ENCODE measurements at places on chromosomes 2 and 18.

- peak; percentile 55 for DNase-seq
Observed at GRCh38 chr2:223884399-223884798, 47.0 kb upstream of the AP1S3 start.

DNA sequence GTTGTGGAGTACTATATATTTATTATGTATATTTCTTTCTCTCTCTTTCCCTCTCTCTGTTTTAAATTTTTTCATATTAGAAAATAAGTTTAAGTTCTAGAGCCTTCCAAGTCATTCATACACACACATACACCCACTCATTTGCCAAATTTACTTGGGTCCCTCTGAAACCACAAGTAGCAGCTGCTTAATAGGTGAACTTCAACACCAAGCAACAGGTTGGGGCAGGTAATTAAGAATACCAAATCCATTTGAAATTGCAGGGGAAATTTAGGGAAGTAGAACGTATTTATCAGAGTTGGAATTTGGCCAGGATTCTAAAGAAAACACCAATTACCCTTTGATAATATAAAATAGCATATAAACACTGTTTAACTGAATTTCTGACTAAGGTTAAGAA, 75.0 kb upstream of the RBBP8 start:
- DNase-seq, result no peak

GRCh38 chr2:105361102-105361889, 24.0 kb downstream of the C2orf49 start:
- DNase-seq, result no peak

GRCh38 chr2:115297056-115297455, 854.6 kb downstream of the DPP10 start:
- DNase-seq, result no peak

- no peak for DNase-seq
Observed at GRCh38 chr2:40824278-40824677, 372.4 kb upstream of the SLC8A1 start.

DNA sequence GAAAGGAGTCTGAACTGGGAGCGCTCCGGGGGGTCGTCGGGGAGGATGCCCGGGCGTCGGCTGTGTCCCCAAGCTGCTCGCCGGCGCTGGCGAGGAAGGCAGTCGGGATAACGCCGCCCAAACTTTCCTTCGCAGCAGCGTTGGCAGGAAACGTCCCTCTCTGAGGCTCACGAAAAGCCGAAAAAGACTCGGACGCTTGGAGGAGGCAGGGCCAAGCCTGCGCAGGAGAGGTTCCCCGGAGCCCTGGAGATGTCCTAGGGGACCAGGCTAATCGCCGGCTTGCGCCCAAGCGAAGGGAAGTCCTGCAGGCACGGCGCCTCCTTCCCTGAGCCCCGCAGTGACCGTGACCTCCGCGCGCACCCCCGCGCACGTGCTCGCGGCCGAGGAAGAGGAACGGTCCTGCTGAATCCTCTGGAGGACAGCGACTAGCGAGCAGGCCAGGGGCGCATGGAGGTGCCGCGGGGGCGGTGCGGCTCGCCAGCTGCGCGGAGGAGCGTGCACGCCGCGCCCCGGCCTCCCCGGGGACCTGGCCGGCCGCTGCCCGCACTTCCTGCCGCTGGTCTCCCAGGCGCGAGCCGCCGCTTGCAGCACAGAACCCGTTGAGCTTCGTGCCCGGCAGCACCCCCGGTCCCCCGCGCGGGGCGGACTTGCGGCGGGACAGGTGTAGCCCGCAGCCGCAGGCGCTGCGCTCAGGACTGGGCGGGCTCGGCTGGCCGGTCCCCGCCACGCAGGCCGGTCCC, at the start of gene SH3RF3:
Gene SH3RF3, plus strand, starts transcription at position 590 of the 740 bp plus-strand sequence.
- DNase-seq, result peak; percentile 43

- DNase-seq, result no peak
Observed at GRCh38 chr2:7118606-7119131, 201.5 kb downstream of the RNF144A start.

- DNase-seq, result no peak
Observed at GRCh38 chr2:28355521-28356094, 37.0 kb upstream of the FOSL2 start.

- peak; percentile 70 for DNase-seq
Observed at GRCh38 chr2:42196403-42197267, 27.5 kb downstream of the EML4 start.

DNA sequence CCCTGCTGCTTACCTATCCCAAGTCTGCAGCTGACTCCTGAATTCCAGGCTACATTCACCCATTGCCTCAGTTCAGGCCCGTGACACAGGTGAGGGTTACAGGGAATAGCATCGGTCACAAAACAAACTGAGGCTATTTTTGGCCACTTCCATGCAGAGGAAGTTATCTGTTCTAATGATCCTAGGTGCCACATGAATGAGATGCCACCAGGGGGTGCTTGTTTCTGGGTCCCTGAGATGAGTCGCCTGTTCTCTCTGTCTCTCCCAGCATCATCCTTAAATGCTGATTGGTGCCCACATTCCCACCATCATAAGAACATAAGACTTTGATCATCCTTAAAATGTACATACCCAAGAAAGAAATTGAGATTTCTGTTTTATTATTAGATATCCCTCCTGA, 119.0 kb upstream of the CELF4 start:
- DNase-seq, result no peak

- DNase-seq, result no peak
Observed at GRCh38 chr2:101241158-101241557, 11.5 kb upstream of the CNOT11 start.

DNA sequence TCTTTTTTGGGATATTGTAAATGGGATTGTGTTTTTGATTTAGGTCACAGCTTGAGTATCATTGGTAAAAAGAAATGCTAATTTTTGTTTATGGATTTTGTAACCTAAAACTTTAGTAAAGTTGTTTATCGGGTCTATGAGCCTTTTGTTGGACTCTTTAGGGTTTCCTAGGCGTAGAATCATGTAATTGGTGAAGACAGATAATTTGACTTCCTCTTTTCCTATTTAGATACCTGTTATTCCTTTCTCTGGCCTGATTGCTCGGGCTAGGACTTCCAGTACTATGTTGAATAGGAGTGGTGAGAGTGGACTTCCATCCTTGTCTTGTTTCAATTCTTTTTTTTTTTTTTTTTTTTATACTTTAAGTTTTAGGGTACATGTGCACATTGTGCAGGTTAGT, 149.0 kb downstream of the QPCT start:
- no peak for DNase-seq

- DNase-seq, result peak; percentile 77
Observed at GRCh38 chr2:24456599-24457556, 34.2 kb upstream of the NCOA1 start.

DNA sequence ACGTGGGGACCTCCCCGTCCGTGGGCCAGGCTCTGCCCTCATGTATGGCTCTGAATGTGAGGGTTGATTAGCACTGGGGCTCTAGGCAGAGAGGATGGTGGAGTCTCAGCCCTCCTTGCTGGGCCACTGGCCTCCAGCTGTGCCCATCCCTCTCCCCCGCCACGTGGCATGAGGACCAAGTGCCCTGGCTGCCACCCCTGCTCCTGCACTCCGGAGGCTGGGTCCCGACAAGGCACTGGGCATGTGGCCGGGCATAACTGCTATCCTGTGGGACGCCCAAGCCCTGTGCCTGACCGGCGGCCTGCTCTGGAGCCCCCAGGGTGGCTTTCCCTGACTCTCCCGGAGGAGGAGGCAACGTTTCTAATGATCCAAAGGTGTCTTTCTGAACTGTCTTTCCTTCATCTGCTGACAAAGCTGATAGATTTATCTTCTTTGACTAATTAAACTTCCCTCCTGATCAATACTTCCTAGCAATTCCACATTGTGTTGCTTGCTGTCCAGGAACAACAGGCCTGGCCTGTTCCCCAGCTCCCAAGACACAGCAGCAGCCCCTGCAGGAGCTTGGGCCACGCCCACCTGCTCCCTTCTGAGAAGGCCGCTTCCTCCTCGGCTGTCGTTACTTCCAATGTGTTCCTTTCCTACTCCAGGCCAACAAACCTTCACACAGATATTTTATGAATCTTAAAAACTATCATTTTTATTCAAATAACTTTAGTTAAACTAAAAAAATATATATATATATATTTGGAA, 132.0 kb downstream of the SNTG2 start:
- no peak for DNase-seq

GRCh38 chr2:54609241-54609640, 114.2 kb upstream of the EML6 start:
- DNase-seq, result no peak
